ENCODE measurements at places on chromosomes 1 and 21. TPM values are rescaled to one million over a fixed set of nuclear protein-coding genes. Genes with fewer than 3 reads are reported as not detected.

Gene TBX15
- total RNA-seq, result 1.1 TPM

Gene SLC25A34
- 2.9 TPM for total RNA-seq

Gene ZNF124
- total RNA-seq, result 14.9 TPM

Gene FCRL5
- total RNA-seq, result 0.30 TPM

Gene CCDC181
- 1.2 TPM for total RNA-seq

Gene KCTD3
- total RNA-seq, result 15.7 TPM

Gene TRAPPC10
- total RNA-seq, result 22.2 TPM

Gene ADGRB2
- total RNA-seq, result 7.7 TPM

Gene KRTAP7-1
- not detected for total RNA-seq

Gene PPM1J
- total RNA-seq, result 10.7 TPM

Gene CD84
- 2.4 TPM for total RNA-seq

Gene ANGPTL3
- not detected for total RNA-seq

Gene PI4KB
- total RNA-seq, result 47.7 TPM

Gene ATP1A4
- 1.0 TPM for total RNA-seq

Gene LAD1
- 12.4 TPM for total RNA-seq

Gene CEP104
- 32.0 TPM for total RNA-seq

Gene REG4
- total RNA-seq, result not detected

Gene INSRR
- 0.24 TPM for total RNA-seq

Gene PLA2G5
- total RNA-seq, result 36.4 TPM

Gene FCER1A
- 1.2 TPM for total RNA-seq

Gene SPATA46
- total RNA-seq, result not detected

Gene RGS5
- total RNA-seq, result 223 TPM

Gene DNAJC16
- total RNA-seq, result 11.0 TPM

Gene FOXO6
- total RNA-seq, result 2.0 TPM

Gene ATXN7L2
- 3.8 TPM for total RNA-seq

Gene PTPN22
- 0.70 TPM for total RNA-seq

Gene LEFTY1
- not detected for total RNA-seq

Gene ADAMTSL4
- total RNA-seq, result 28.9 TPM

Gene SMYD2
- total RNA-seq, result 445 TPM

Gene ZMYND12
- 1.6 TPM for total RNA-seq

Gene PTCH2
- 0.35 TPM for total RNA-seq

Gene C1orf185
- total RNA-seq, result not detected

Gene MYOC
- total RNA-seq, result 21.0 TPM

Gene LCE2B
- not detected for total RNA-seq

Gene TMPRSS2
- total RNA-seq, result not detected

Gene S100A1
- total RNA-seq, result 1,915 TPM

Gene RGL1
- total RNA-seq, result 19.6 TPM

Gene SLC1A7
- total RNA-seq, result 0.43 TPM

Gene EFNA3
- total RNA-seq, result 1.2 TPM

Gene BCL2L15
- not detected for total RNA-seq

Gene CDC7
- 1.6 TPM for total RNA-seq

Gene CFAP57
- 0.13 TPM for total RNA-seq

Gene RNU1-1
- 6,195 TPM for total RNA-seq

Gene CELA3A
- total RNA-seq, result not detected

Gene CRP
- total RNA-seq, result not detected

Gene PTPRF
- 9.1 TPM for total RNA-seq

Gene NBL1
- 55.9 TPM for total RNA-seq

Gene C1QC
- total RNA-seq, result 38.6 TPM

Gene LIPI
- not detected for total RNA-seq

All from cardiac septum (tissue), 1 donor.